ENCODE measurements at places on chromosomes 2 and 18.

- DNase-seq = no peak
Observed at GRCh38 chr2:242056026-242056425, 186.5 kb downstream of the RTP5 start.

DNA sequence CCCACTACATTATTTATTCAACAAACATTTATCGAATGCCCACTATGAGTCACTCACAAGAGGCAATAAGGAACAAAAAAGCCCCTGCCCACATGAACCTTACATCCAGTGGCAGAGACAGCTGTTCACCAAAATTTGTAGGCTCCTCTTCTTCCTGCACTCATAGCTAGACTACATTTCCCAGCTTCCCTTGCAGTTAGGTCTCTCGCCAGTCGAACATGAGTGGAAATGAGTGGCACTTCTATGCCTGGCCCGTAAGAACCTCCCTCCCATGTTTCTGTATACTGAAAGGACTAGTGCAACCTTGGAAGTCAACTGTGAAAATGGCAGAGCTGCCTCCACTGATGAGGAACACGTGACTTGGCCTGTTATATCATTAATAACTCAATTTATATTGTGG is 19.4 kb upstream of the NCOA1 start:
- peak; percentile 44 for DNase-seq

GRCh38 chr2:237923481-237924163 is 43.2 kb upstream of the UBE2F start:
- DNase-seq = peak; percentile 90

GRCh38 chr2:86807468-86808275 is 17.0 kb upstream of the CD8A start:
- DNase-seq = peak; percentile 35

- DNase-seq = no peak
Observed at GRCh38 chr2:152445791-152446201, 110.8 kb downstream of the FMNL2 start.

DNA sequence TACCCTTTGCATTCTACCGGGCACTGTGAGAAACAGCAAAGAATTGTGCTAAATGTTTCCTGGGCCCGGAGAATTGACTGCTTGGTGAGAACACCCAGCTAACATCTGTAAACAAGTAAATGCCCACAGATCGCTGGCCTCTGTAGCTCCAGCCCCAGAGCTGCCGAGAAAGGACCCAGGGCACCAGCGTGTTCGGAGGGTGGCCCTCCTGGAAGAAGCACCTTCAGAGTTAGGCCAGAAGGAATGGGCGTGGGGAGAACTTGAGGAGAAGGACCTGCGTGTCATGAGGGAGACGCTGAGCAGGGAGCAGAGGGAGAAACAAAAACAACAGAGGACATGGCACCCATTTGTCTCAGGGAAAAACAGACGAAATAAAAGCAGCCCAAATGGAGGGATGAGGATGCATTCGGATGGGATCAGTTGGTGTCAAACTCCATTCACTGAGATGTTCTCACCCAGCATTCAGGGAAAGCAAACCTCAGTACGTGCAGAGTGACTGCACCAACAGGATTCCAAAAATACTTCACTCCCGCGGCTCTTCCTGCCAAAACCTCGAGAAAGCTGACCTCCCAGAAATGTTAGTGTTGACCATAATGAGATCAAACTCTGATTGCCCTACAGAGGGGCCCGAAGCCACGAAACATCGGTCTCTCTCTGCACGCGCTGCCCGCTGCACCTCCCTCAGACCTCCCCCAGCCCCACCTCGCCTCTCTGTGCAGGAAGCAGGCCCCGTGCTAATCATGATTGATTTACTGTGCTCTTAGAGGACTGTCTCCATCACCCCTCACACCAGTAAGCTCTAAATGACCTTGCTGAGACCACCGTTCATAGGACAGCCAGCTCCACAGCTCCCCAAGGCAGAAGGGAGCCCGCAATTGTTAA is 376.3 kb upstream of the SALL3 start:
- DNase-seq = no peak
